ENCODE measurements at places on chromosomes 4 and X.

DNA sequence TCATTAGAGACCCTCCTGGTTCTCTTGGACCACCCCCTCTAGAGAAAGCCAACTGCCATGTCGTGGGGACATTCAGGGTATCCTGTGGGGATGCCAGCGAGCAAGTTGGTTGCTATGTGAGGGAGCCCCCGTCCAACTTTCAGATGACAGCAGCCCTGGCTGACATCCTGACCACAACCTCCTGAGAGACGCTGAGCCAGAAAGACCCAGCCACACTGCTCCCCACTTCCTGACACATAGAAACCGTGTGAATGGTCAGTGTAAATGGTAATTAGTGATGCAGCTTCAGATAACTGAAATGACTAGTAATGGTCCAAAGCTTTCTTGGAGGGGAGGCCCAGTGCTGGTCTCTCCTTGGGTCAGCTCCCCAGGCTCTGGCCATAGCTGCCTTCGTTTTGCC lies 10.8 kb downstream of the CLCN4 start:
- H3K27me3 ChIP-seq, result peaks cover 3% of the 10 kb centered on the region
- no peak overlapping the region for H3K4me3 ChIP-seq
- no peak overlapping the region for H3K27ac ChIP-seq
- peaks cover 4% of the 10 kb centered on the region for H3K4me1 ChIP-seq
- no peak for DNase-seq
- H3K36me3 ChIP-seq, result no peaks in the 10 kb centered on the region

GRCh38 chr4:1795299-1796195 lies 2.5 kb downstream of the FGFR3 start:
- no peaks in the 10 kb centered on the region for H3K4me1 ChIP-seq
- peak overlapping the region; percentile 59 for H3K4me3 ChIP-seq
- H3K36me3 ChIP-seq, result no peaks in the 10 kb centered on the region
- peaks cover 16% of the 10 kb centered on the region for H3K27me3 ChIP-seq
- H3K27ac ChIP-seq, result no peak overlapping the region

DNA sequence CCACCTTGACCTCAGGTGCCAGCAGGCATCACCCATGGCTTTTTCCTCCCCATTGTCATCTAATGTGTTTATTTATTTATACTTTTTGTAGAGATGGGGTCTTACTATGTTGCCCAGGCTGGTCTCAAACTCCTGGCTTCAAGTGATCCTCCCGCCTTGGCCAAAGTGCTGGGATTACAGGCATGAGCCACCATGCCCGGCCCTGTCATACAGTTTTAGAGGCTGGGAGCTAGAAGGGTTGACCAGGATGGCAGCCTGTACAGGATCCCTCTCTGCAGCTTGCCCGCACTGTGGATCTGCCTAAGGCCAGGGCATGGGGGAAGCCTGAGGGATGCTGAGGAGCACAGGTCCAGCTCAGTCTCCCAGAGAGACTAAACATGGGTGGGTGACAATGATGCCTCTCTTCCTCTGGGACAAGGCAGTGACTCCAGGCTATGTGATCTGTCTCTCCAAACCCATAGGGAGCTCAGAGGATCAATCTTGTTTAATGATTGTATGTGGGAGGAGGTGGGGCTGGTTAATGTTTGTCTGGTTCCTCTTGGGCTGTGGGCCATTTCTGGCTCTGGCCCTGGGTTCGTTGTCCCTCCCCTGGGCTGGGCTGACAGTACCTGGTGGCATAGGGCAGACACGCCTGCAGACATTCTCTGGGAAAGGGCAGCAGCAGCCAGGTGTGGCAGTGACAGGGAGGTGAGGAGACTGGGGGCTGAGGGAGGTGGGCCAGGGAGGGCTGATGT lies 8.3 kb upstream of the GJB1 start:
- H3K36me3 ChIP-seq, result no peaks in the 10 kb centered on the region
- H3K4me1 ChIP-seq, result no peaks in the 10 kb centered on the region
- no peak for DNase-seq
- H3K27me3 ChIP-seq, result no peaks in the 10 kb centered on the region
- H3K4me3 ChIP-seq, result no peak overlapping the region
- no peak overlapping the region for H3K27ac ChIP-seq

DNA sequence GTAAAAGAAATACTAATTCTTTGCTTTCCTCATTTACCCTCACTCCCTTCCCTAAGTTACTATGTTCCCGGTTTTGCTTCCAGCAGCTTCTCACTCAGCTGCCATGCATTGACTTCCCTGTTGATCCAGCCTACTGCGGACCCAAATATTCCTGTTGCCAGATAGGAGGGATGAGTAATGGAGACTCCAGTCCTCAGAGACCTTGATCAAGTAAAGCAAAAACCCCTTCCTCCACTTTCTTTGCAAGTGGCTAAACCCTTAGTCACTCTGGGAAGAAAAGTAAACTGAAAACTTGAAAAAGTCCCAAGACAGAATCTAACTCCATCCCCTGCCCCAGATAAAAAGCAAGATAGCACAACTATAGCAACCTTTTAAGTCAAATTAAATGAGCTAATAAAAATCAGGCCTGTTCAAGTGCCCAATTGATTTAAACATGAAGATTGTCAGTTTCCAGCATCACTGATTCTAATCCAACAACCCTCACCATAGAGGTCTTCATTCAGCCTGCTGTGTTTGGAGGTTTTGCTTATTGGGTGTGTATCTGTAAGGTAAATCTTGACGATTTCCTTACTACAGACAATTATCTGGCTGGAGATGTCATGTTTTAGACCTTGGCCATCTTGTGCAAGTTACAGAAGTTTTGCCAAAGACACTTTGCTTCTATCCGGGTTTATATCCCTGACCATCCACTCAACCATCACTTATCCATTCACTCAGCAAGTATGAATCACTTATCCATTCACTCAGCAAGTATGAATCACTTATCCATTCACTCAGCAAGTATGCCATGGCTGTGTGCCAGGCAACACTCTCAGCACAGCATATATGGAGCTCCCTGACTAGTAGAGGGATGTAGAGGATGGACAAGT lies 17.6 kb downstream of the FGFBP1 start:
- no peak for DNase-seq
- H3K27me3 ChIP-seq, result peaks cover 6% of the 10 kb centered on the region
- no peak overlapping the region for H3K27ac ChIP-seq
- no peak overlapping the region for H3K4me3 ChIP-seq
- no peaks in the 10 kb centered on the region for H3K4me1 ChIP-seq

DNA sequence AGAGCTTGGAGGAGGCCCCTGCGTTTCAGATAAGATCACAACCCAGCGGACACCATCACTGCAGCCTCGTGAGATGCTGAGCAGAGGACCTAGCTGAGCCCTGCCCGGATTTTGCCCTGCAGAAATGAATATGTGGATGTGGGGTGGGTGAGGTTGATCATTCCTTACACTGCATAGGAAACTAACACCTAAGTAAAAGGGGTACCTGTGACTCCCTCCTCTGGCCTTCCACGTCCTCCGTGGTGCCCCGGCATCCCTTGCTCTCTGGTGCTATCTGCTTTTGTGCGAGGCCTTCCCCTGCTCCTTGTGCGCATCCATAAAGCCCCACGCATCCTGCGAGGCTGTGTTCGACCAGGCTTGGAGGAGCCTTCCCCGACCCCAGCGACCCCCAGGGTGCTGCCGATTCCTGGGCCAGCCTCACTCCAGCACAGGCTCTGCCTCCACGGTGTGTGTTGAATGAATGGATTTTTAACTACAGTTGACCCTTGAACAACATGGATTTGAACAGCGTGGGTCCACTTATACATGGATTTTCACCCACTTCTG lies 25.6 kb upstream of the GPR78 start:
- H3K4me3 ChIP-seq, result no peak overlapping the region
- no peak for DNase-seq
- peaks cover 1% of the 10 kb centered on the region for H3K27me3 ChIP-seq
- no peaks in the 10 kb centered on the region for H3K36me3 ChIP-seq
- H3K4me1 ChIP-seq, result no peaks in the 10 kb centered on the region

Measured in glutamatergic neuron (in vitro differentiated cells).